ENCODE measurements at places on chromosomes 16 and 17.

DNA sequence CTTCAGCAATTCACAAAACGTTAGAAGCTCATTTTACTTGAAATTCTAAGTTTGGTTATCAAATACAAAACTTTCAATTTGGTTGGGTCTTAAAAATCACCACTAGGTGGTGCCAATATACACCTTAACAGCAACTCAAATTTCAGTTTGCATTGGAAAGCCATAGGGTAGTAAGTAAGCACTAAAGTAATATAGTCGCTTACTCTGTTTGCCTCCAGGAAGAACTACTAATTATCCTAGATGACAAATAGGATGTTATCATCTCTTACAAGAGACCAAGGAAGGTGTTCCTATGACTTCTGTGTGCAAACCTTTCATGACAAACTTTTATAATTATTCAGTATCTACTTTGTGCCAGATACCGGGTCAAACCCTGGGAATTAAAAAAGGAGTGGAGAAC, 93.3 kb downstream of the MYO1D start:
- peak; percentile 29 for DNase-seq

DNA sequence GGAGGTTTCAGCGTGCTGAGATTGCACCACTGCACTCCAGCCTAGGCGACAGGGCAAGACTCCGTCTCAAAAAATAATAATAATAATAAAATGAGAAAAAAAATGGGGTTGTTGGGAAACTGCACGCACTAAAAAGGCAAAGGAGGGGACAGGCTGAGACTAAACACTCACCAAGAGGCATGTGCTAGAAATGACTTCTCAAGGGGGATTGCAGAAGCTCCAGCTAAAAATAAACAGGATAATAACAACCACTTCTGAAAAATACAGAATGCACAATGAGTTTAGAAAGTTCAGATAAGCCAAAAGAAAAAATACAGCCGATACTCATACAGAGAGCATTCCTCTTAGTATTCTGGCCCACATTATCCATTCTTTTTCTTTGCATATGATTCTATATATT, 15.1 kb upstream of the TIMP2 start:
- DNase-seq, result no peak

DNA sequence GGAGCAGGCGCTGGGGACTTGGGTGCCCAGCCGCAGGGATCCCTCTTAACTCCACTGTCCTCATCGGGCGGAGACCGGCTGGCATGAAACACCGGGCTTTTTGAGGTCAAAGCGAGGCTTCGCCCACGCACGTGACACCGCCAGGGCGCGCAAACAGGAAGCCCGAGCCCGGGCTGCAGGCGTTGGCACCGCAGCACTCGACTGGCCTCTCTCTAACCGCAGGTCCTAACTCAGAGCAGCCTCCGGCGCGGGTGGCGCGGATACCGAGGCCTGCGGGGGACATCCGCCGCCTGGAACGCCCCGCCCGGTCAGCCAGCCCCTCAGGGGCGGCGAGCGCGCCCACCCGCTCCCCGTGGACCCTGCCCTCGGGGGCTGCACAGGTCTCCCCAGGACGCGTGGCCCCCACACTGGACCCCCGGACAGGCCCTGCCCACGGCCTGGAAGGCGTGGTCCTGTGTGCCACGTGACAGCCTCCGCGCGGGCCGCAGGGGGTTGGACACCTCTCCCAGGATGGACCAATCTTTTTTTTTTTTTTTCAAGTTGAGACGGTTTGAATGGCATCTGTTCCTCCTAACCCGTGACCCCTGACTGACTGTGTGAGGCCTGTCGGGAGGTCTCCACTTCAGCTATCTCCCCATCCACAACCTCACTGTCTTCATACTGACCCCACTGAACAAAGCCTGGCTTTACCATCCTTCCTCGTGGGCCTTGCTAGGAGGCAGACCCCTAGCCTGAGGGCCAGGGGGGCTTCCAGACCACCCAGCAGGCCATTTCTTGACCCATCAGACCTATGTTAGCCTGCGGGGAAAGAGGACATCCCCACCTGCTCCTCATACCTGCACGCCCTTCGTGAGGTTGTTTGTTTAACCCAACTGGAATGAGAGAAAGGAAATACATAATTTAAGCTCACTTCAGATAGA, 8.4 kb upstream of the SLC47A2 start:
- no peak for DNase-seq

GRCh38 chr16:30874244-30874820, 19.5 kb downstream of the BCL7C start:
- DNase-seq, result no peak

DNA sequence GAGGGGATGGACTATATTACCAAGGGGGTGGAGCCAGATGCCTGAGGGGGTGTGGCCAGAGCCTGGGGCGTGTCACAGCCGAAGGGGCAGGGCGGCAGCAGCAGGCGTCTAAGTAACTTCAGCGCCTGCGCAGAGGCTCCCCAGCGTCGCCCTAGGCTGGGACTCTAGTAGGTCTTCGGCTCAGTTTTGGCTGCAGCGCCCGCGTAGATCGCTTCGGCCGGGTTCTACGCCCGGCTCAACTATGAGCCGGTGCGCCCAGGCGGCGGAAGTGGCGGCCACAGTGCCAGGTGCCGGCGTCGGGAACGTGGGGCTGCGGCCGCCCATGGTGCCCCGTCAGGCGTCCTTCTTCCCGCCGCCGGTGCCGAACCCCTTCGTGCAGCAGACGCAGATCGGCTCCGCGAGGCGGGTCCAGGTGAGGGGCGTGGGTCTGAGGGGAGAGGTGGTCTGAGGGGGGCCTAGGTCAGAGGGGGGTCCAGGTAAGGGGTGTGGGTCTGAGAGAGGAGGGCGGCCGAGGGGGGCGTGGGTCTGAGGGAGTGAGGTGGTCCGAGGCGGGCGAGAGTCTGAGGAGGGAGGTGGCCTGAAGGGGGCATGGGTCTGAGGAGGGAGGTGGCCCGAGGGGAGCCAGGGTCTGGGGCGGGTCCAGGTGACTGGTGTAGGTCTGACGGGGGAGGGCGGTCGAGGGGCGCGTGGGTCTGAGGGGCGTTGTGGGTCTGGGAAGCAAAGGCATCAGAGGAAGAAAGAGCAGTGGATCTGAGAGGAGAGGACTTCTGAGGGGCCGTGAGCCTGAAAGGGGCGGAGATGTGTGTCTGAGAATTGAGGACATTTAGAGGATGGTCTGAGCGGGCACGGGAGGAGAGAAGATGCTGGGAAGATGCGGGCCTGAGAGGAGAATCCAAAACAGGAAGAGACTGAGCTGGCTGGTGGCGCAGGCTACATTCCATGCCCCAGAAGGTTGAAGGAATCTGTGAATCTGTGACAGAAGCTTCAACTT, at the start of gene LPCAT2:
Gene LPCAT2 (plus strand): TSS at position 132 of the 991 bp plus-strand sequence. CDS start 110 bp downstream, at position 242.
- peak; percentile 26 for DNase-seq

DNA sequence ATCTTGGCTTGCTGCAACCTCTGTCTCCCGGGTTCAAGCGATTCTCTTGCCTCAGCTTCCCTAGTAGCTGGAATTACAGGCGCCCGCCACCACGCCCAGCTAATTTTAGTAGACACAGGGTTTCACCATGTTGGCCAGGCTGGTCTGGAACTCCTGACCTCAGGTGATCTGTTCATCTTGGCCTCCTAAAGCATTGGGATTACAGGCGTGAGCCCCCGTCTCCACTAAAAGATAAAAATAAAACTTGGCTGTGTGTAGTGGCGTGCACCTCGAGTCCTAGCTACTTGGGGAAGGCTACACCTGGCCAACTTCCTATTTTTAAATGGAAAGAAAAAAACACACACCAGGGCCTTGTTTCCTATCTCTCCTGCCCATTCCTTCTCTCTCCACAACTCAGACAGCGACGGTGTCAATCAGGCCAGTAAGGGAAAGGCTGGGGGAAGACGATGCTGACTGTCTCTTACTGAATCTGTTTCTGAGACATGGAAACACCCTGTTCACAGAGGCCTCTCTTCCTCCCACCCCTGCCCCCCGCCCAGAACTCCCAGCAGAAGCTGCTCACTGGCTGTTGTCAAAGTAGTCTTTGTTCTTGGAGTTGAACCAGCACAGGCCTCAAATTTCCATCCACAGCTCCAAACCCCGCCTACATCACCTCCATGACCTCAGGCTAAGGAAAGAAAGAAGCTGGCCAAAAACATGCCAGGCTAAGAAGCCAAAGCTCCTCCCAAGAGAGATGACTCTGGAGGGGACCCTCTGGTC, 96.6 kb downstream of the NXN start:
- no peak for DNase-seq

GRCh38 chr16:47052666-47053640, 79.5 kb upstream of the DNAJA2 start:
- no peak for DNase-seq

- DNase-seq, result no peak
These were observed 42.0 kb downstream of the SOCS3 start for GRCh38 chr17:78317794-78318400.

DNA sequence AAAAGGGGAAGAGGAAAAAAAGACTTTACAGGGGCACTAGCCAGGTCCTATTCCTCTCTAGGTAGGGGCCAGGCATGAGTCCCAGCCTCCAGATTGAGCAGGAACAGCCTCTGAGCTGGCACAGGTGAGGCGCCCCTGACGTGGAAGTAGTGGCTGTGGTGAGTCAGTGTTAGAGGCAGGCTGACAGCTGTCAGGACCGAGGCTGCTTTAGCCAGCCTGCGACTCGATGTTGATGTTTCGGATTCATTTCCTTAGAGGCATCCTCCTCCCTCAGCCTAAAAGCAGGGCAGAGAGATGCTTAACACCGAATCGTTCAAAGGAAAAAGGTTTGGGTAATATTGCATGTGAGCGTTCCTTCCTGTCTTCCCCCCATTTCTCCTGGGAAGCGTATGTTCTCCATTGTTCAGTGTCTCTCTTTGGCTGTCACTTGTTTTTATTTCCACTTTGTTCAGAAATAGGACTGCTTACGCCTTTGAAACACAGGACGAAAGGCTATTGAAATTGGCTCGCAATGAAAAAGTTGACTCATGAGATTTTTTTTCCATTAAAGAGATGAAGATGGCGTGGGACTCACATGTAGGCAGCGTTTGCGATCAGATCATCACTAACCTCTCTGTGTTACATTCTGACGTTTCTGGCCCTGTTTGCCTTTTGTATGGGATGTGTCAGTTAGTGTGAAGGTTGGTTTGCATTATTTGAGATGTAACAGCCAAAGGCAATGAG, 1.3 kb downstream of the KIAA0513 start:
- DNase-seq, result peak; percentile 4

GRCh38 chr17:45333702-45334092, 16.9 kb upstream of the MAP3K14 start:
- DNase-seq, result no peak

GRCh38 chr17:11511696-11512095, 86.6 kb upstream of the DNAH9 start:
- DNase-seq, result no peak

DNA sequence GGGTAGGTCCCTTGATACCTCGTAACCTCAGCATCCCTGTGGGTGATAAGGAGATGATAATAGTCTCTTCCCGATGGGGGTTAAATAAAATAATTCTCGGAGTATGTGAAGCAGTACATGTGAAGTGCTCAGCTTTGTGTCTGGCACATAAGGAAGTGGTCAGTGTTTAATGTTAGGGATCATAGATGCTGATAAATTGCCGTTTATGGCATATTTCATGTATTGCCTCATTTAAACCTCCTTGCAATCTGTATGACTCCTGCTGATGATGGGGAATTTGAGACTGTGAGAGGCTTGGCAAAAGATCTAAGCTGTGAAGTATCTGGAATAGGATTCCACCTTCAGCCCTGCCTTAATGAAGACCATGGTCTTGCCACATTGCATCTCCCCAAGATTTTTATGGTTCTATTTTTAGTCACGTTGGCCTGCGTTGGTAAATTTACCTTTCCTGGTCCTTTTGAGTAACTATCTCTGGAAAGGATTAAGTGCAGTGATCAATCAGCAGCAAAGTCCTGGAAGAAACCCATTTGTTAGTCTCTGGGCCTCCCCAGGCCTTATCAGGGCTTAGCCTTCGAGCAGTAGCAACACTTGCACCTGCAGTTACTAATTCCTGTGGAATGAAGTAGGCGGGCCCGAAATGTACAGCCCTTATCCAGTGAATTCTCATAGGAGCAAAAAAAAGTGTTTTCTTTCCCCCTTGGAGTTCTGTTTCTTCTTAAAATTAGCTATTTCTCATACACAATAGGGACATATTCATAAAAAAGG, 144.9 kb downstream of the WWOX start:
- no peak for DNase-seq

- peak; percentile 98 for DNase-seq
These were observed 30.9 kb downstream of the IFT140 start for GRCh38 chr16:1580956-1581355.

DNA sequence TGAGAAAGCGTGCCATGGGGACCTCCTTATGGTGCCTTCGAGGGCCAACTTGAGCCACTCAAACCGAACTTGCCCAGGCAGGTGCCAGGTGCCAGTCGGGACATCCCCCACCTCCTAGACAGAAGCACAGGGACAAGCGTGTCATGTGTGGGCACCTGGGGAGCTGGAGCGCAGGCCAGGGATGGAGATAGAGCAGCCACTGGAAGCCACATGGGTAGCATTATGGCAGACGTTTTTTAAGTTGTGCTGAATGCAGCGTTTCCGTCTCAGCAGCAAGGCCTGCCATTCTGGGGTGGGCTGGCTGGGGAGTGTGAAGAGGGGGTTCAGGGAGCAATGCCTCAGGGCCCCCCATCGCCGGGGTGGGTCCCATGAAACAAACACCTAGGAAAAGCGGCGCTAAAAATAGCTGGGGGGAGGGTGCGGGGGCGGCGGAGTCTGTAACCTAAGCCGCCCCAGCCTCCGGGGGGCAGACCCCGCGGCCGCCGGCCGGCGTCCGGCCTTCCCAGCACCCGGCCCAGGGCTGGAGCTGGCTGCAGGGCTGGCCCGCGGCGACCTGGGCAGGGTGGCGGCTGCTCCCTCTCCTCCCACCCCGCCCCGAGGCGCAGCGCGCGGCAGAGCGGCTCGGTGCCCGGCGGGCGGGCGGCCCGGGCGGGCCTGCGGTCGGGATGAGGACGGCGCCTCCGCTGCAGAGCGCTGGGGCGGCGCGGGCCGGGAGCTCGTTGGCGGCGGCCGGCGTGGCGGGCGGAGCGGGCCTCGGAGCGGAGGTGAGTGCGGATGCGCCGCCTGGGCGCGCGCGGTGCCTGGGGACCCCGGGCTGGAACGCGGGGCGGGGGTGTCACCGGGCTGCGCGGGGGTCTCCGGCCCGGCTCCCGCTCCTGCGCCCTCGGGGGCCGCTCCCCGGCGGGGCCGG, at the start of gene ZNF469:
Gene ZNF469 (plus strand): TSS at position 469 of the 910 bp plus-strand sequence. CDS start 44,512 bp downstream, outside the sequence.
- no peak for DNase-seq

- no peak for DNase-seq
These were observed 1.0 kb downstream of the TPSD1 start for GRCh38 chr16:1256874-1257322.

GRCh38 chr16:11109566-11109965, 146.4 kb downstream of the SOCS1 start:
- no peak for DNase-seq

DNA sequence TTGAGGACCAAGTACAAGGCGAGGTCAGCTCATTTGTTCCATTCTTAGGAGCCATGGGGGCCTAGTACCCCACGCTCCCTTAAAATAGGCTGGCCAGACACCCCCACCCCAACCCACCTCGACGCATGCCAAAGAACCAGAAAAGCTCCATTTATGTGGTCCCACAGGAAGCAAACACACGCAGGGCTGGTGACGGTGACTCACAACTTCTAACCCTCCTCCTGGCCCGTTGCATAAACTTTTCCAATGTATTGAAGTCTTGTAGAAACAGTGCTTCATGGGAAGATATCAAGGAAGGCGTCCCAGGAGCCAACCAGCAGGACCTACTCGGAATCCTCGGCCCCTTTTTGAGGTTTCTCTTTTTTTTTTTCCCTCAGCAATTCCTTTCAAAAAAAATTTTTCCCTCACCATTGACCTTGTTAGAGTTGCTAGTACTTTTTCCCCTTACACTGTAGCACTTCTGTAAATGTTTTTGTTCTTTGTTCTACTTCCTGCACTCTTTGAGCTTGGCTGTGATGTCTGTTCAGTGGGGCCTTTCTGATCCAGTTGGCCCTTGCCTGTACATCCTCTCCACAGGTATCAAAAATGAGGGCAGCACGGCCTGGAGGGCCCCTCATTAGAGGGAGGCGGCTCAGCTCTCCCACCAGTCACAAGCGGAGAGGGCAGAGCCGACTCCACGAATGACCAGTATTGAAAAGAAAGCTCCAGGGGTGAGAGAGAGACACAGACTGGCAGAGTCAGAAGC, 208.3 kb downstream of the RGS9 start:
- DNase-seq, result no peak
